ENCODE measurements at places on chromosomes 7 and 10. TPM values are rescaled to one million over a fixed set of nuclear protein-coding genes. Genes with fewer than 3 reads are reported as not detected.

GRCh38 chr7:95867309-95867708 is 95.0 kb downstream of the DYNC1I1 start:
- no peaks in the 10 kb centered on the region for H3K27me3 ChIP-seq
- no peak overlapping the region for H3K27ac ChIP-seq
- no peak for DNase-seq
- no peak overlapping the region for H3K4me3 ChIP-seq
- H3K4me1 ChIP-seq = peaks cover 44% of the 10 kb centered on the region

GRCh38 chr10:25627606-25628005 is 306.4 kb upstream of the MYO3A start:
- H3K4me3 ChIP-seq = no peak overlapping the region
- H3K36me3 ChIP-seq = no peaks in the 10 kb centered on the region
- no peaks in the 10 kb centered on the region for H3K4me1 ChIP-seq
- H3K27me3 ChIP-seq = no peaks in the 10 kb centered on the region

- no peak for DNase-seq
- H3K4me1 ChIP-seq = no peaks in the 10 kb centered on the region
- no peak overlapping the region for H3K27ac ChIP-seq
Observed at GRCh38 chr10:114232561-114233176, 6.4 kb upstream of the VWA2 start.

DNA sequence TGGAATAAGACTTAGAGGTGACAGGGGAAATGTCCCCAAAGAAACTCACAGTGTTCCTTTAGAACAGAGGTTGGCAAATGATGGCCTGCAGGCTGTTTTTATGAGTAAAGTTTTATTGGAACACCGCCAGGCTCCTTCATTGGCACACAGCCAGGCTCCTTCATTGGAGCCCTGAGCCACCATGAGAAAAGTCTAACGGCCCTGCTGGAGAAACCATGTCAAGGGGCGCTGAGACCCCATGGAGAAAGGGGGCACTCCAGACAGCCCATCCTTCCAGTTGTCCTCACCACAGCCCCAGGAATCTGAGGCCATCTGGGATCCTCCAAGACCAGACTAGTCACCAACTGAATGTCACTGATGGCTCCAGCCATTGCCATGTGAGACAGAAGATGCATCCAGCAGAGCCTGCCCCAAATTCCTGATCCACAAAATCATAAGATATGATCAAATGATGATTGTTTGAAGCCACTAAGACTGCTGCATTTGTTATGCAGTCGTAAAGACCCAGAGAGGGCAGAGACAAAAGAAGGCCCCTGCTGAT is 88.2 kb upstream of the GPR26 start:
- no peaks in the 10 kb centered on the region for H3K27me3 ChIP-seq
- no peak overlapping the region for H3K27ac ChIP-seq
- no peak for DNase-seq
- H3K4me1 ChIP-seq = no peaks in the 10 kb centered on the region

DNA sequence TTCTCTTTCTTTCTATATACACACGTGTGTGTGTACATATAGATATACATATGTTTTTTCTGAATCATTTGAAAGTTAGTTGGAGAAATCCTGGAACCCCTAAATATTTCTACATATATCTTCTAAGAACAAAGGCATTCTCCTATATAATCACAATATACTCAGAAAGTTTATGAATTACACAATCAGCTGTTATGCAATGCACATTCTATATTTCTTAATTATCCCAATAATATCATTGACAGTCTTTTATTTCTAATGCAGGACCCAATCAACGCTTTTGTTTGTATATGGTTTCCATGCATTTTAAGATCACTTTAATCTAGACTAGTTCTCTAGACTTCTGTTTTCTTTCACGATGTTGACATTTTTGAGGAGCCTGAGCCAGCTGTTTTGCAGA is 27.7 kb upstream of the ZNF746 start:
- DNase-seq = no peak
- no peaks in the 10 kb centered on the region for H3K4me1 ChIP-seq
- no peak overlapping the region for H3K27ac ChIP-seq
- no peak overlapping the region for H3K4me3 ChIP-seq
- no peaks in the 10 kb centered on the region for H3K27me3 ChIP-seq

DNA sequence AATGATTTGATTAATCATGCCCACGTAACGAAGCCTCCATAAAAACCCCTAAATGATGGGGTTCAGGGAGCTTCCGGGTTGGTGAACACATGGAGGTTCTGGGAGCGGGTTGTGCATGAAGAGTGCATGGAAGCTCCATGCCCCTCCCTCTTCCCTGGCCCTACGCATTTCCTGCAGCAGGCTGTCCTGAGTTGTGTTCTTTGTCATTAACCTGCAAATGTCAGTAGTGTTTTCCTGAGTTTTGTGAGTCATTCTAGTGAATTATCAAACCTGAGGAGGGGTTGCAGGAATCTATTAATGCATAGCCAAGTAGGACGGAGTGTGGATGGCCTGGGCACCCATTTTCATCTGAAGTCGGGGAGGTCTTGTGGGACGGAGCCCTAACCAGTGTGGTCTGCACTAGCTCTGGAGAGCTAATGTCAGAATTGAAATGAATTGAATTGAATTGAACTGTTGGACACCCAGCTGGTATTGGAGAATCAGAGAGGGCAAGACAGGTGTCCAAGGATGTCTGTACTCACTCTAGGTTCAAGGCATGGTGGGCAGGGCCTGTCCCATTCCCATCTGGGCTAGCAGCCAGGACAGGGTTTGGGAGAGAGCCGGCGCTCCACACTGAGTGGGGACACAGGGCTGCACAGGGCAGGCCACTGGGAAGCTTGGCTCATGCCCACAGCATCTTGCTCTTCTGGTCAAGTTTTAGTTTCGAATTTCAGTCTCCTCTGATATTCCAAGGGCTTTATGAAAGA is 22.3 kb upstream of the ARHGAP22 start:
- no peaks in the 10 kb centered on the region for H3K4me1 ChIP-seq
- H3K27ac ChIP-seq = no peak overlapping the region
- no peak overlapping the region for H3K4me3 ChIP-seq
- H3K27me3 ChIP-seq = no peaks in the 10 kb centered on the region

Gene TLL2
- total RNA-seq = not detected

Gene CRHR2
- total RNA-seq = not detected

Gene WIPF3
- total RNA-seq = 2.4 TPM

Gene UTF1
- total RNA-seq = not detected

Gene NPTX2
- total RNA-seq = 99.9 TPM

Gene CABCOCO1
- total RNA-seq = not detected

Gene FAM25C
- not detected for total RNA-seq

Gene TBX20
- total RNA-seq = 3.4 TPM

Data from thoracic aorta (tissue), 2 donors.